ENCODE measurements at places on chromosomes 13 and 19.

GRCh38 chr19:47232422-47233211, 1.6 kb upstream of the BBC3 start:
- DNase-seq = peak; percentile 35

GRCh38 chr13:45331123-45331619, 9.8 kb downstream of the TPT1 start:
- DNase-seq = no peak

GRCh38 chr19:28010656-28011055, 1202.3 kb downstream of the UQCRFS1 start:
- no peak for DNase-seq

- DNase-seq = no peak
Measured at GRCh38 chr13:39888865-39889810, 233.7 kb downstream of the COG6 start.

- no peak for DNase-seq
Measured at GRCh38 chr19:16035601-16036297, 40.5 kb upstream of the TPM4 start.

GRCh38 chr19:30172613-30173242, 199.5 kb upstream of the ZNF536 start:
- DNase-seq = no peak

DNA sequence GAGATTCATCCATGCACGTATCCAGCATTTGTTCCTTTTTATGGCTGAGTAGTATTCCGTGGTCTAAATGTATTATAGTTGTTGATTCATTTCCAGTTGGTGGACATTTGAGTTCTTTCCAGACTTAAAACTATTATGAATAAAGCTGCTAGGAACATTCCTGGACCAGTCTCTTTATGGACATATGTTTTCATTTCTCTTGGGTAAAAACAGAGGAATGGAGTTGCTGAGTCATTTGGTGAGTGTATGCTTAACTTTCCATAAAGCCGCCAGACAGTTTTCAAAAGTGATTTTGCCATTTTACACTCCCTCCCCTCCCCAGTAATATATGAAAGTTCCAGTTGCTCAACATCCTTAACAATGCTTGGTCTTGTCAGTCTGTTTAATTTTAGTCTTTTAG, 116.4 kb downstream of the TSHZ3 start:
- no peak for DNase-seq

- DNase-seq = no peak
Measured at GRCh38 chr19:33580645-33581037, 41.1 kb upstream of the CHST8 start.

DNA sequence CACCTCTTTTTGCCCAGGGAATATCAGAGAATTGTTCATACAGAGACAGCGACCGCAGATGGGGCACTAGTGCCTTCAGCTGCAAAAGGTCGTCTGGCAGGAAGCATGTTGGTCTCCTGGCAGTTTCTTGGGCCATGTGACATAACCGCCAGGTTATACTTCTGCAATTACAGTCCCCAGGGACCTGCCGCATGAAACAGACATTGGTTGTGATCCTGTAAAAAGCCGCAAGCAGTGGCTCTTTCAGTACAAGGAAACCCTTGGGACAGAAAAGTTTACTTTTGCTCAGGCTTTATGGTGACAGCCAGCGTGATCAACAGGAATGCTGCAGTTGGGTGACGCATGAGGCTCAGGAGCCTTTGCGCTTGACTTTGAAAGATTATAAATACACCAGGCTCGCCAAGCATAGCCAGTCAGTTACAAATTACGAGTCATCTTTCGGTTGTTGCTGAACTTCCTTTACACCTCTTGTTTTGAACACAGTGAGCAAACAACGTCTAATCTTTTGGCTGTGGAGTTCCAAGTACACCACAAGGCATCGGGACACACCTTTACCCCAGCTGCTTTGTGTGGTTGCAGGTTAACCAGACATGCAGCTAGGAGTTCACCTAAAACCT, 50.5 kb upstream of the UBE2L5 start:
- peak; percentile 79 for DNase-seq

DNA sequence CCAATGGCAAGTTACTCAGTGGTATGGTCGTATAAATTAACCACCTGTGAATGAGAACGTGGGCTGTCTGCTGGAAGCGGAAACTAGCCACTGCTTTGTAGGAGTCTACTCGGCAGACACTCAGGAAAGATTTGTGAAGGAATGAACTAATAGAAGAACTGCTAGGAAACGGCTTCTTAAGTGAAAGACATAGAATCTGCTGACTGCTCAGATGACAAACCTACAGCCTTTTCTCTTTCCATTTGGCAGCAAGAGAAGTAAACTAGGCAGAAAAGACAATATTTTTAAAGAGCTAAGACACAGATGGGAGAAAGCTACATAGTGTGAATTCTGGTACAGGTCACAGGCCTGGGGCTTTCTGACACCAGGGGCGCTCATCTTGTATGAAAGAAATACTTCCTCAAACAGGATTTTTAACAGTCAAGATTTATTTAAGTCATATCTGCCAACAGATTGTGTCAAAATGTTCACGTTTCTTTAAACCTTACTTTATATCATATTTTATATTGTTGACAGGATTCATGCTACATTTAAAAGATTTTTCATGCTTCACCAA, 78.4 kb downstream of the MIPEP start:
- DNase-seq = no peak

GRCh38 chr13:53341144-53341510, 312.5 kb downstream of the OLFM4 start:
- no peak for DNase-seq

- peak; percentile 52 for DNase-seq
Measured at GRCh38 chr13:24161010-24161775, 673 bp downstream of the SPATA13 start.

DNA sequence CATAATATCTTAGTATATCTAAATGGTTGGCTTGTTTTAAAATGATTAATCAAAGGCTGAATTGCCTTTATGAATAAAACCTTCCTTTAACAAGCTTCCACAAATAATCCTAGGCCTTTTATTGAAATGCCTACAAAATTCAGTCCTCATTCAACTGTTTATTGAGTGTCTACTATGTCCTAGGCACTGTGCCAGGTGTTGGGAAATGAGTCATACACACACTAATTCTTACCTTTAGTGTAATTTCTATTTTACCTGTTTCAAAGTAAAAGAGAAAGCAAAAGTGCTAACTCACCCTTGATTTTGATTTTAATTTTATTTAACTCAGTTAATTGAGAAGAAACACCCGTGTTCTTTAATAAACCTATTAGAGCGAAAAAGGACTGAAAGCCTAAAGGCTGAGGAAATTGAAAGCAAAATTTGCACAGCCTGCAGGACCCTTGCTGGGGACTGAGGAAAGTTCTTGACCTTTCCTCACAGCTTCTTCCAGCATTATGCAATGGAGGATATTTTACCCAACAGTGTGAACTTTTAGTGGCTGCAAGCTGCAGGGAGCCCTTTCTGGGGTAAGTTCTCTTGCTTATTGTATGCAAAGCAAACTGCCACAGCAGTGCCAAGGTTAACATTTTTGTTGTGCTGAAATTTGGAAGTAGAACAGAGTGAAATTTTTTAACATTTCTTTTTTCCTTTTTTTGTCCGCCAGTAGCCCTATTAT, 83.1 kb downstream of the B3GLCT start:
- DNase-seq = no peak

- no peak for DNase-seq
Measured at GRCh38 chr13:95570016-95570415, 17.5 kb downstream of the CLDN10 start.

- DNase-seq = peak; percentile 79
Measured at GRCh38 chr19:35267818-35268535, 785 bp upstream of the USF2 start.

DNA sequence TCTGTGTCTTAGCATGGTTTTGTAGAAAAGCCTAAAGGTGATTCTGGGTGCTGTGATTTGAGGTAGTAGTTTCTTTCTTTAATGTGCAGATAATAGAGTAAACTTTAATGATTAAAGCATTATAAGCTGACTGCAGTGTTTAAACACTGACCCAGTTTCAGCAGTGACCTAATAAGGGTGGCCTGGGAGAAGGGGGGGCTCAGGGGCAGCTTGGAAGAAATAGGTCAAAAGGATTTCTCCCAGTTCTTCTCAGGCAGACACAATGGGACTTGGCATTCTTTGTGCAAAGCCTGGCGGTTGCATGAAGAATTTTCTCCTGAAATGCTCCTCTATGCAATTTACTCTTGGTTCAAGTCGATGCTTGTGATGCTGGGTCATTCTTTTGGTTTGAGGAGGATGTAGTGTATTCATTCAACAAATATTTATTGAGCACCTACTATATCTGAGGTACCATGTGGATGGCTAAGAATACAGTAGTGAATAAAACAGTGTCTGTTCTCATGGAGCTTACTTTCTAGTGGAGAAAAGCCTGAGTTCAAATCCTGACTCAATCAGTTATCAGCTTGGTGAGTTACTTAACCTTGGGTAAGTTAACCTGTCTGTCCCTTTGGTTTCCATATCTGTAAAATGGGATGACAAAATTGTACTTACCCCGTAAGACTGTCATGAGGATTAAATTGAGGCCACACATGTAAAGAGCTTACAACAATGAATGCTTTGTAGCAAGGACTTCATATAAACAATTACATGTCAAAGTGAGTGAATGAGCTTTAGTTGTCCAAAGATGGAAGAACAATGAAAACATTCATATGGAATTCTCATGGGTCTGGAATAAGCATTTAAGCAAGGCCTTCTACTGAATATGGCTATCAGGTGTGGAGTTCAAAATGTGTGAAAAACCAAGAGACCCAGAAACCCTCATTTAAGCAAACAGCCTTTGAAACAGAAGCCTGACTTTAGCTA, 210.2 kb downstream of the KCNRG start:
- DNase-seq = no peak

DNA sequence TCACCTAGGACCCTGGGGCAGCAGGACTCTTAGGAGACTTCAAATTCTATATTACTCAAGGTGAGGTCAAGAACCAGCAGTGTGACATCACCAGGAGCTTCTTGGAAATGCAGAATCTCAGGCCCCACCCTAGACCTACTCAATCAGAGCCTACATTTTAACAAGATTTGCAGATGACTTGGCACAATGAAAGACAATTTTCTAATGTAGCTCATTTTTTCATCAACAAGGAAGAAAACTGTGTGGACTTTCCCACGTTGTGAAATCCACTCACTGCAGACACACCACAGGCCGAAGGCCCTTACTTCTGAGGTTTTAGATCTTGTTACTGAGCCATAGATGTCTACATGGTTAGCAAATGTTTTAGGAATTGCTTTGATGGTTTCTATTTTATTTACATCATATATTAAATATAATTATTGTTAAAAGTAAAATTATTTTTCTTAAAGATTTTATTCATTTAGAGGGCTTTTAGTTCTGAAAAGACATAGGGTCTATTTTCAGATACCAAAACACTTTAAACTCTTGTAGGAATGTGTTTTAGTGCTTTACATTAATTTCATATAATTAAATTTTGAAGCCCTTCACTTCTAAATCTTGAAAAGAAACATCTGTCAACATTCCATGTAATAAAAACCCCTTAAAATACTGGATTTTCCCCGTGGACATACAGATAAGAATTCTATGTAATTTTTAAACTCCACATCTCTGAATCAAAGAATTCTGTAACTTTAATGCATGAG, 18.5 kb upstream of the STARD13 start:
- DNase-seq = no peak

GRCh38 chr13:50891206-50891605, 18.4 kb upstream of the RNASEH2B start:
- no peak for DNase-seq

DNA sequence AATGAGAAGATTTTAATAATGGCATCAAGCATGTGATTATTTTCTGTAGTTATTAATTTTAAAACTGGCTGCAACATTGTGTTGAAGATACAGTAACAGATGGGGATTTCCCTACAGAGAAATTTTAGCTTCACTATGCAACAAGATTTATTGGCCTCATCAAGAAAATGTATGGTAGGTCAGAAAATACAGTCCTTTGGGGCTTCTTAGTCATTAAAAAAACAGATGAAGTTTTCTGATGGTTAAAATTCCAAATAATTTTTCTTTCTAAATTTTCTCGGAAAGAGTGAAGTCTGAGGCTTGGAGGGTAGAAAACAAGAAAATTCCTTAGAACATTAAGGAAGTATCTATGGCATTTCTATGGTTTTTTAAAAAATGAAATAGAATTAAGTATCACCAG, 1790.8 kb upstream of the PCDH20 start:
- DNase-seq = no peak

- DNase-seq = no peak
Measured at GRCh38 chr19:40413291-40413845, at the start of gene PRX. PRX (minus strand) TSS chr19:40413378; CDS start chr19:40407932, 5,446 bp downstream.

GRCh38 chr13:20411638-20412342, 113.9 kb downstream of the CRYL1 start:
- peak; percentile 29 for DNase-seq

- no peak for DNase-seq
Measured at GRCh38 chr13:30026093-30026492, 175.7 kb upstream of the UBL3 start.

DNA sequence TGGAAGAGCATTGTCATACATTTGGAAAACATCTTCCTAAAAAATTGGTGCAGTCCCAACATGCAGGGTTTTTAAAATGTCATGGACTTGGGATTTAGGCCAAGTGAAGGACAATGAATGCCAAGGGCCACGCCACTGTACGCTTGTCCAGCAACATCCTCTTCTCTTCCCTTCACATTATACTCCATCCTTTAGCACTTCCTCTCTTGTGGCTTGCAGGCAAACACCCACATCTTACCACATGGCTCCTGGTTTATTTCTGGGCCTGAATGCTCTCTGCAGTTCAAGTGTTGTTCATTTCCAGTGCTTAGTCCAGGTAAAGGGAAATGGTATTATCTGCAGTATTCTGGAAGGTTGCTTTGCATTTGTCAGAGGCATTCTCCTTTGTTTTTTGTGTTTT, 45.0 kb downstream of the CBY2 start:
- no peak for DNase-seq

- no peak for DNase-seq
Measured at GRCh38 chr13:49042476-49042875, 66.8 kb downstream of the FNDC3A start.

GRCh38 chr13:43304945-43305344, 281.6 kb downstream of the DNAJC15 start:
- no peak for DNase-seq

GRCh38 chr19:41235480-41235879, 16.5 kb downstream of the AXL start:
- DNase-seq = no peak

DNA sequence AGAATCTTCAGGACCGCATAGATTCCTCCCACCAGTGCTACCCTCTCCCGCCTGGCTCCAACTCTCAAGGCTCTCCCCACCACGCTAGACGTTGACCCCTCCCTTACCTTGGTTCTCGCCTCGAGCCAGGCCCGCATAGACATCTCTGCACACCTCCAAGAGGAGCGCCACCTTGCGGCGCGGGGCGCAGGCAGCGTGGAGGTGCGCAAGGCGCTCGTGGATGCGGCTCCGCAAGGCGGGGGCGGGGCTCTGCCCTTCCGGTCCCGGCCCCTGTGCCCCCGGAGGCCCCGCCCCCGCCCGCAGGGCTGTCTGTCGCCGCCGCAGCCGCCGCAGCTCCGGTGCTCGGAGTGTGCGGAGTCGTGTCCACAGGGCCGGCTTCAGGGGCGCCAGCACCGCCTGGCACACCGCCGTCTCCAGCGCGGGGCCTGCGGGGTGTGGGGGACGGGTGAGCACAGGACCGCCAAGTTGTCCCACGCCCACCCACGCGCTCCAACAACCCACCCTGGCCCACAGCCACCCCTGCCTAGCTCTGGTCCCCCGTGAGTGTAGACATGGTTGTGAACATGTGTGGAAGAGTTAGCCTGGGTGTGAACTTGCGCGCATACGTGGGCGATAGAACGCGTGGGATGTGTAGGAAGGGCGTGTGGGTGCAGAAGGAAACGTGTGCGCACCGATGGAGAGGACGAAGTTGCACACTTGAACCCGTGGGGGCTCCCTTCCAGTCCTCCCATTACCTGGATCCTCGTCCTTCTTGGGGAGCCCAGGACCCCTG, 8.1 kb downstream of the RINL start:
- peak; percentile 97 for DNase-seq

GRCh38 chr13:46672338-46673090, 119.5 kb downstream of the LRCH1 start:
- DNase-seq = no peak

All from CD4-positive, alpha-beta T cell treated with Interleukin-6 for 4 hours (primary cell).